Gastroesophageal sphincter (tissue), 4 donors: ENCODE measurements at places on chromosomes 13 and 19.
A peak's percentile ranks its signal among the peaks of the same experiment; 100 is the strongest.

GRCh38 chr13:32415019-32415418 lies 12.9 kb downstream of the N4BP2L1 start:
- H3K4me1 ChIP-seq = peaks cover 5% of the 10 kb centered on the region
- H3K4me3 ChIP-seq = no peak overlapping the region
- no peaks in the 10 kb centered on the region for H3K27me3 ChIP-seq
- ATAC-seq = no peak
- peaks cover 6% of the 10 kb centered on the region for H3K36me3 ChIP-seq

DNA sequence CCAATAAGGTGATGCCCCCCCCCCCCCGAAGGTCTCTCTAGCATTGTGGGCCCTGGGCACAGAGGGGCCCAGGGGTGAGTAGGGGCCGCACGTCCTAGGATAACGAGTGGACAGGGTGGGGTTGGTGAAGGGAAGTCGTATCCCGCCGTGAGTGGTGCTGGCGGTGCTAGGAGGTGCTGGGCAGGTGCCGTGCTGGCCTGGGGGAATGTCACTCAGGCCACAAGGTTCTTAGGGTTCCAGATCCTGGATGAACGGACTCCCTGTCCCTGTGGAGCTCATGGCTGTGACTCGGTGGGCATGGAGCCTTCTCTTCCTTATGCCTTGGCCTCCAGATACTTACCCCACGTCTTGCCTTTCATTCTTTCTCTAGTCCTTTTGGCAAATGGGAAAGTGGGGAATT lies 157.4 kb upstream of the SOX1 start:
- H3K27ac ChIP-seq = no peak overlapping the region
- no peak for ATAC-seq
- H3K4me3 ChIP-seq = no peak overlapping the region
- no peaks in the 10 kb centered on the region for H3K36me3 ChIP-seq
- peaks cover 30% of the 10 kb centered on the region for H3K27me3 ChIP-seq

- H3K27ac ChIP-seq = no peak overlapping the region
- no peak for ATAC-seq
- peaks cover 15% of the 10 kb centered on the region for H3K4me1 ChIP-seq
- H3K4me3 ChIP-seq = no peak overlapping the region
- H3K36me3 ChIP-seq = no peaks in the 10 kb centered on the region
- H3K27me3 ChIP-seq = peaks cover 22% of the 10 kb centered on the region
Observed at GRCh38 chr13:113293686-113294085, 3.4 kb upstream of the LAMP1 start.

DNA sequence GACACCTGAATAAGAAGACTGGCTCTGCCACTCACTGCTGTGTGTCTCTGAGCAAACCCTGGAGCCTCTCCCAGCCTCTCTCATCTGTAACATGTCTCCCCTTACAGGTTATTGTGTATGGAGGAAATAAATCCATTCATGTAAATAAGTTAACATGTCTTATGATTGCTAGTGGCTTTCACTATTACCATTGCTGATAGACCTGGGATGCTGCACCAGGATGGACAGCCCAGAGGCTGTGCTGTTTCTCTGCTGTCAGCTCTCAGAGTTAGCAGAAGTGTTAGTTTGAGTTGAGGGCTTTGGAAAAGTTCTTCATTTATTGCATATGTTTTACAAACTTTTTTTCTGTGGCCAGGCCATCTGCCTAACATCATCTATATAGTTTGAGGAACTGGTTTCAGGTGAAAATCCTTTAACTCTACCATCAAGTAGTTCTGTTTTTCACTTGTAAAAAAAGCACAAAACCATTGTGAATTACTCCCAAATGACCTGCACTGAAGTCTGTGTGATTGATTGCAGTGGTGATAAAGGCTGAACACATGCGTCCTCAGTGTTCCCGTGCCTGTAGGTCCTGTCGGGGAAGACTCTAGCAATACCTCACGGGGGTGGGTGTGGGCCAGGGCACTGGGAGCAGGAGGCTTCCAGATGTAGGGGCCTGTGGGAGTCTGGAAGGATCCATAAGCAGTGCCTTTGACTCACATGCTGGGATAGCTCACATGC lies 24.6 kb downstream of the MPHOSPH8 start:
- no peak overlapping the region for H3K4me3 ChIP-seq
- no peaks in the 10 kb centered on the region for H3K27me3 ChIP-seq
- no peak overlapping the region for H3K27ac ChIP-seq
- H3K36me3 ChIP-seq = peaks cover 73% of the 10 kb centered on the region
- no peaks in the 10 kb centered on the region for H3K4me1 ChIP-seq

GRCh38 chr19:11295180-11295579 lies 780 bp upstream of the TSPAN16 start:
- H3K4me3 ChIP-seq = no peak overlapping the region
- no peaks in the 10 kb centered on the region for H3K27me3 ChIP-seq
- H3K36me3 ChIP-seq = no peaks in the 10 kb centered on the region
- H3K4me1 ChIP-seq = no peaks in the 10 kb centered on the region
- H3K27ac ChIP-seq = no peak overlapping the region

- H3K4me3 ChIP-seq = no peak overlapping the region
- no peak for ATAC-seq
- no peaks in the 10 kb centered on the region for H3K36me3 ChIP-seq
- no peak overlapping the region for H3K27ac ChIP-seq
- H3K27me3 ChIP-seq = no peaks in the 10 kb centered on the region
- no peaks in the 10 kb centered on the region for H3K4me1 ChIP-seq
Observed at GRCh38 chr13:58933475-58933874, 1230.3 kb downstream of the DIAPH3 start.

DNA sequence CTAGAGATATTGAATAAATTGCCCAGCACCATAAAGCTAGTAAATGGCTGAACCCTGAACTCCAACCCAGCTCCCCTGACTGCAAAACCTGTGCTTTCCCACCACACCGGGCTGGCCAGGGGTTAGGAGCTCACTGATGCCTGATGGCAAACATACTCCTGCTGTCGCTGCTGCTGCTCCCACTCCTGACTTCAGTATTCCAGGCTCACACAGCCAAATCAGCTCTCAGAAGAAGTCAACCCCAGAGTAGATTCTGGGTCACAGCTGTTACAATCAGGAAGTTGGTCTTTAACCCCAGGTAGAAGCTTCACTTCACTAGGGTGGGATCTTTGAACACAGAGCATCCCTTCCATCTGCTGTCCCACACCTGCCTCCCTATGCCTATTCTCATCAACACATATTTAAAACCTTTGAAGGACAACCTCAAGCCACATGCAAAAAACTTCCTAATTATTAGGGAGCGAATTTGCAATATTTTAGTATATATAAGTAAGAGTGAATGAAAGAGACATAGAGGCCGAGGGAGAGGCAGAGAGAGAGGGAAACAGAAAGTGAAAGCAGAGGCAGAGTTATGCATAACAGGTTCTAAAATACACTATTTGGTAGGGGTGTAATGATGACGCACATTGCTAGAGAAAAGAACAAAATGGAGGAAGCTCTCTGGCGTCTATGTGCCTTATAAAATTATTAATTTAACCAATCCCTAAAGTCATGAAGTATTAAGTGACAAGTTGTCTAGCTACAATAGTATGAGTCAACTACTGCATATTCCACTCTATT lies 99.4 kb upstream of the SERP2 start:
- H3K36me3 ChIP-seq = no peaks in the 10 kb centered on the region
- H3K27ac ChIP-seq = peak overlapping the region; percentile 80
- peak; percentile 79 for ATAC-seq
- H3K4me3 ChIP-seq = peak overlapping the region; percentile 13

DNA sequence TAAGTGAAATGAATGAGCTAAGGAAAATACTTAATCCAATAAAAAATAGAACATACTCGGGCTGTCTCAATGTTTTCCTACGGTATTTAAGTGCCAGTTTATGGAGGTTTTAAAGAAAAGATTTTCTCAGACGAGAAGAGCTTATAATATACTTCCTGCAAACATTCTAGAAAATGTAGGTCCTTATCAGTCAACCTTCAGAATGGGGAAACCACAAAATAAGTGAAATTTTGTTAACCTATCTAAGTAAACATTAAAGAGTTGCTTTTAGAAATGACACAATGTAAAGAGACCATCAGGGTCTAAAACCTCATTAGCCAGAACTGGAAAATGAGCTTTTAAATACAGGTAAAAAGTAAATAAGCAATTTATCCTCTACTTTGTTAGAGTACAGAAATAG lies 12.1 kb downstream of the MIR17HG start:
- H3K27ac ChIP-seq = no peak overlapping the region
- H3K36me3 ChIP-seq = no peaks in the 10 kb centered on the region
- ATAC-seq = no peak
- H3K4me3 ChIP-seq = no peak overlapping the region
- no peaks in the 10 kb centered on the region for H3K27me3 ChIP-seq

DNA sequence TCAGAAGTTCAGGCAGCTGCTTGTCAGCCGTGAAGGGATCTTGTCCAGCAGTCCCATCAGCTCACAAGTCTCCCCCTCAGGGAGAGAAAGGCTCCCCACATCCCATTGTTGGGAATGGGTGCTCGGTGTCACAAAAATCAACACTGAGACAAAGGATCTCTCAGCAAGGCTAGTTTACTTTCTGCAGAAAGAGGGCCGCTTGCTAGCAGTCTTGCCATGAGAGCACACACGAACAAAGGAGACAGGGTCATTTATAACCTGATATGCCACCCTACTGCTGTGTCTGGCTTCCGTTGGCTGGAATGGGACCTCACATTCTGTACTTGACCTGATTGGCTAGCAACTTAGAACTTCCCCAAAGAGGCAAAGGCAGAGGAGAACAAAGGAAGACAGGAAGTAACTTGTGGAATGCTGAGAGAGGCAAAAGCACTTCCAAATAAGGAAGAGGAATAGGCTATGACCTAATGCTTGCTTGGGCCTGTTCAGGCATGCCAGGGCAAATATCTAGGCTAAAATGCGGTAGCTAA lies 8.7 kb upstream of the IGFL3 start:
- no peak overlapping the region for H3K4me3 ChIP-seq
- no peaks in the 10 kb centered on the region for H3K36me3 ChIP-seq
- peaks cover 18% of the 10 kb centered on the region for H3K4me1 ChIP-seq

- no peak overlapping the region for H3K4me3 ChIP-seq
- H3K27me3 ChIP-seq = no peaks in the 10 kb centered on the region
- no peaks in the 10 kb centered on the region for H3K36me3 ChIP-seq
- no peaks in the 10 kb centered on the region for H3K4me1 ChIP-seq
- ATAC-seq = no peak
Observed at GRCh38 chr13:97193577-97193976, 28.6 kb upstream of the MBNL2 start.

DNA sequence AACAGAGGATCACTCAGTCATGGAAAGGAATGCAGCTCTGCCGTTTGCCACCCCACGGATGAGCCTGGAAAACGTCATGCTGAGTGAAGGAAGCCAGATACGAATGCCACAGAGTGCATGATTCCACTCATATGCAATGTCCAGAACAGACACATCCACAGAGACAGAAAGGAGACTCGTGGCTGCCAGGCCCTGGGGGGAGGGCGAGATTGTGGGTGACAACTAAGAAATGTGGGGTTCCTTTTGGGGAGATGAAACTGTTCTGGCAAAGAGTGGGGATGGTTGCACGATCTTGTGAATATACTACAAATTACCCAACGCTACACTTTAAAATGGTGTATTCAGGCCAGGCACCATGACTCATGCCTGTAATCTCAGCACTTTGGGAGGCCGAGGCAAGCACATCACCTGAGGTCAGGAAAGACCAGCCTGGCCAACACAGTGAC lies 27.2 kb upstream of the NAPA start:
- peaks cover 33% of the 10 kb centered on the region for H3K27me3 ChIP-seq
- peak overlapping the region; percentile 76 for H3K27ac ChIP-seq
- H3K4me3 ChIP-seq = no peak overlapping the region

DNA sequence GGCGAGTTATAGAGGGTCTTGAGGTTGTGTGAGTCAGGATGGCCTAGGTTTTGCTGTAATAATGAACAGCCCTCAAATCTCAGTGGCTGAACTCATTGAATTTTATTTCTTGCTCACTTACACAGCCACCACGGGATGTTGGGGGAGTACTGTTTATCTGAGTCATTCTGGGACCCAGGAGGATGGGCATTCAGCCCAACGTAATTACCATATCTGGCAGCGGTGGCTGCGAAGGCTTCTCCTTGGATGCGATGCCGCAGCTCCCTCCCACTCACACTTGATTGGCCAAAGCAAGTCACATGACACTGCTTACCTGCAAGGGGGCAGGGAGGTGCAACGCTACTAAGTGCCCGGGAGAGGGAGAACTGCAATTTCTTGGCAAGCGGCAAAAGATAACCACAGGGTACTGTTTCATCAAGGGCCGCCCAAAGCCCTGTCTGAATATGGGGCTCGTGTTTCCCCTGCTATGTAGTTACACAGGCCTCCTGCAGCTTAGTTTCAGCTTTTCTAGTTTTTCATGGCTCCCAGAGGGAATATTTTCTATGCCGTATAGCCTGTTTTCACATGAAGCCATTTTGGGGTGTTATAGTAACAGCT lies 19.9 kb downstream of the ZSWIM9 start:
- H3K4me3 ChIP-seq = no peak overlapping the region
- no peak for ATAC-seq
- peaks cover 45% of the 10 kb centered on the region for H3K36me3 ChIP-seq
- H3K4me1 ChIP-seq = no peaks in the 10 kb centered on the region
- no peak overlapping the region for H3K27ac ChIP-seq

DNA sequence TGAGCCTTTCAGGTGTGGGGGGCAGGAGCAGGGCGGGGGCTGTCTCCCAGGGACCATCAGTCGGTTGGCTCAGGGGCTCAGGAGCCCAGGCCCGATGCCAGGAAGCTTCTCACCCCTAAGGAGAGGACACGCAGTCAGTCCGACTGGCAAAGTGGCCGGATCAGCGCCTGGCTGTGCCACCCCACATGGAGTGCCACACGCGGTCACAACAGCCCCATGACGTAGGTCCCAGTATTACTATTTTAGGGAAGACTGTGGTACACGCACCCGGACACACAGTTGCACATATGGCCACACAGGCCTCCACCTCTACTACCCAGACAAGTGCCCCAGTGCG lies 29.3 kb upstream of the GRTP1 start:
- no peak overlapping the region for H3K27ac ChIP-seq
- H3K4me3 ChIP-seq = no peak overlapping the region
- peaks cover 8% of the 10 kb centered on the region for H3K4me1 ChIP-seq
- ATAC-seq = no peak

DNA sequence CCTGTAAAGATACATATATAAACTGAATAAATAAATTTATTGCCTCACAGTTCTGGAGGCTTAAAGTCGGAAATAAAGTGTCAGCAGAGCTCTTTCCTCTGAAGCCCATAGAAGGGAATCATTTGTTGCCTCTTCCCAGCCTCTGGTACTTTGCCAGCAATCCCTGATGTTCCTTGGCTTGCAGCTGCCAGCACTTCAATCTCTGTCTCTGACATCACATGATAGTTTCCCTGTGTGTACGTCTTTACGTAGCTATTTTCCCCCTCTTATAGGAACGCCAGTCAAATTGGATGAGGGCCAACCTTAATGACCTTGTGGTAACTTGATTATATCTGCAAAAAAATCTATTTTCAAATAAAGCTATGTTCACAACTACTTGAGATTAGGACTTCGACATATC lies 250.9 kb downstream of the LIG4 start:
- H3K4me1 ChIP-seq = no peaks in the 10 kb centered on the region
- H3K4me3 ChIP-seq = no peak overlapping the region
- H3K36me3 ChIP-seq = no peaks in the 10 kb centered on the region
- no peak for ATAC-seq
